ENCODE measurements at places on chromosomes 7 and 10.

GRCh38 chr7:108875139-108875538 is 305.5 kb downstream of the DNAJB9 start:
- no peak for DNase-seq

DNA sequence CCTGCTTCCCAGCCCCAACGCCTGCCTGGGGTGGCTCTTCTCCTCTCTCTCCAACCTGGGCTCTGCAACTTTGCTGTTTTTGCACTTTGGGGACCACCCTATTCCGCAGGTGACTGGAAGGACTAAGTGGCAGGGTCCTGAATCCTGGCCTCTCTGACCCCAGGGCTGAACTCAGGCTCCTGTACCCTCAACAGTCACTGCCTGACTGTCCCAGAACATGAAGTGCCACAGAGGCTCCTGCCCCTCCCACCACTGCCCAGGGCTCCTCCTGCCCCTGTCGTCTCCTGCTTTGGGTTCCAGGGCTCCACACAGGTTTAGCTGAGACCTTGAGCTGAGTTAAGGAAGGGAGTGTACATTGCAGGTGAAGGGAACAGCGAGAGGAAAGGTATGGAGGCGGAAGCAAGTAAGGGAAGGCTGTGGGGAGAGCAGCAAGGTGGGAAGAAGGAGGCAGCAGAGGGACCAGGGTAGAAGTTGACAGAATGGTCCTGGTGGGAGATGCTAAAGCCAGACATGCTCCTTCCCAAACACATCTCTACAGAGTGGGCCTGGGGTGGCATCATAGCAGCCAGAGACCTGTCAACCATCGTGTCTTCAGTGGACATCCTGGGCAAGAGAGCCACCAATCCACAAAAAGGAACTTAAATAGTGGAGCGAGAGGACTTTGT is 5.7 kb upstream of the GRID1 start:
- no peak for DNase-seq

DNA sequence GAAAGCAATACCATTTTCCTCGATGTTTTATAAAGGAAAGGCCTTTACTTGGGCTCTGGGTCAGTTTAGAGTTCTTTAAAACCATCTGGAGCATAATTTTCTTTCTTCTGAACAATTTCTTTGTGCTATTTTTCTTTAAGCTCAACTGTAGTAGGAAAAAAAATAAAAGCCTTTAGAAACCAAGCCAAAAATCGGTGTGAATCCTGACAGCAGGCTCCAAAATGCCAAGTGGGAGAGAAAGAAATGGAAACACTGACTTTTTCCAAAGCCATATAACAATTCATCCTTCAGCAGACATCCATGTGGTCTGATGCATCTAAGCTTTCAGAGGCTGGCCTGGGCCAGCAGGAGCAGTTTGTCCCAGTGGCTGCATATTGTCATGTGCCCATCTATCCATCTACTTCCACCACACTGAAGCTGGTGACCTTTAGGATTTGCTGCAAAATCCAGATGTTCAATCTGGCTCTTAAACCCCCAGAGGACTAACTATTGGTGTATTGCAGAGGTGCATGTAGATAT is 23.0 kb upstream of the ITPRID1 start:
- no peak for DNase-seq

DNA sequence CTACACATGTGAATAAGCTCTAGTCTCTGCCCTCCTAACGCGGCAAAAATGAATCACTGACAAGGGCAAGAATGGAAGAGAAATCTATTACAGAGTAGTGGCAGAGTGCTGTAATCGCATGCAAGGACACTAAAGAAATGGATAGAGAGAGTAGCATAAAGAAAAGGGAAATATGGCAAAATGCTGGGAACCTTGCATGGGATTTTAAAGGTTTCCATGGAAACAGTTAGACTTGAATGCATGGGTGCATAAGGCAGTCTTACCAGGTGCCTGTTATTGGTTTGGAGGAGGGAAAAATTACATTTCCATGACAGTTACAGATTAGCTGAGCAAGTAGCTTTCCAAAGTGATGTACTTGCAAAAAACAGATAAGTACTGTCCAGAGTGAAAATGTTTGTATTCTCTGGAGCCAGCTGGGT is 233.4 kb downstream of the PTN start:
- no peak for DNase-seq

DNA sequence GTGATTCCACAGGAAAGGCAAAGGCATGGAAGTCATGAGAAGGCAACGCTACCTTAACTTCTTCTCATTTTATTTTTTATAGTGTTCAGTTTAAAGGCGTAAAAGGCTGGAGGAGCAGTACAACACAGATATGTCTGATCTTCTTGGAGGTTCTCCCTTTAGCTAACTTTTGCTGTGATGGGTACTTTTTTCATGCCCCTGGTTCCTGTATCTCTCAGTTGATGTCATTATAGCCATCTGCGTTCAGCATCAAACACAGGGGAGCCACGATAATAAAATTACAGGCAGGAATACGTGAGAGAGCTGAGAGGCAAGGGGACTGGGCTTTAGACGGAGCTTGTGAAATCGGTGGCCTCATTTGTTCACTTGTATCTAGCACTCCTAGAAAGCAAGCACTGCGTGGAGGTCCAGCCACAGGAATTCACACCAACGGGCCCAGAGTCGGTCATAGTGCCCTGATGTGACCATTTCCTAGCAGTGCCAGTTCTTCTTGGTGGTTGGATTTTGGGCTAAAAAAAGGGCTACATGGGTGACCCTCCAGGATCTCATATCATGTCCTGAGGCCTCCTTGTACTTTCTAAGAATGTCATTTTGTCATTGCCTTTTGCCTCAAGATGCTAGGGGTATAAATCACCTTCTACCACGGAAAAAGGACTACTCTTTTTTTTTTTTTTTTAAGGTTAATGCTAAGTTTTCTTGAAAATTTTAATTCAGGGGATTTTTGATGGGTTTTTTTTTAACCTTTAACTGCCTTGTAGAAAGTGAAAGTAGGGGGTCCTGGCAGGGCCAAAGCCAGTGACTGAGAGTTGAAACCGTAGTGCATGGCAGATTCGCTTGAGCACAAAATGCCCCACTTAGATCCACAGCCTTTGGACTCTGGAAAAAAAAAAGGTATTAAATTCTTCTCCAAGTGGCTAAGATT is 191.5 kb downstream of the CELF2 start:
- DNase-seq: no peak

GRCh38 chr7:47407821-47408674 is 173.9 kb downstream of the TNS3 start:
- no peak for DNase-seq

DNA sequence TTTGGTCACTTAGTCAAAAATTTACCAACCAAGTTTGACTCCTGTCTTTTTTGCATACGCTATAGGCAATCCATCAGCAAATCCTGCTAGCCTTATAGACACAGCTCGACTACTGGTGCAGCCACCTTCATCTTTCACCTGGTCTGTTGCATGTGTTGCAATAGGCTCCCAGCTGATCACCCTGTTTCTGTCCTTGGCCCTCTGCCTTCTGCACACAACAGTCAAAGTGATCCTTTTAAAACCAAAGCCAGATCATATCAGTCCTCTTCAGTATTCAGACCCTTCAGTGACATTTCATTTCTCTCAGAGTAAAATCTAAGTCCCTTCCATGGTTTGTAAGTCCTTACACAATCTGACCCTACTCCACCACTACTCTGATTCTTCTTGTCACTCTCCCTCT is 10.9 kb upstream of the CDK6 start:
- no peak for DNase-seq

- no peak for DNase-seq
Measured at GRCh38 chr7:137658190-137658900, 188.4 kb downstream of the DGKI start.

DNA sequence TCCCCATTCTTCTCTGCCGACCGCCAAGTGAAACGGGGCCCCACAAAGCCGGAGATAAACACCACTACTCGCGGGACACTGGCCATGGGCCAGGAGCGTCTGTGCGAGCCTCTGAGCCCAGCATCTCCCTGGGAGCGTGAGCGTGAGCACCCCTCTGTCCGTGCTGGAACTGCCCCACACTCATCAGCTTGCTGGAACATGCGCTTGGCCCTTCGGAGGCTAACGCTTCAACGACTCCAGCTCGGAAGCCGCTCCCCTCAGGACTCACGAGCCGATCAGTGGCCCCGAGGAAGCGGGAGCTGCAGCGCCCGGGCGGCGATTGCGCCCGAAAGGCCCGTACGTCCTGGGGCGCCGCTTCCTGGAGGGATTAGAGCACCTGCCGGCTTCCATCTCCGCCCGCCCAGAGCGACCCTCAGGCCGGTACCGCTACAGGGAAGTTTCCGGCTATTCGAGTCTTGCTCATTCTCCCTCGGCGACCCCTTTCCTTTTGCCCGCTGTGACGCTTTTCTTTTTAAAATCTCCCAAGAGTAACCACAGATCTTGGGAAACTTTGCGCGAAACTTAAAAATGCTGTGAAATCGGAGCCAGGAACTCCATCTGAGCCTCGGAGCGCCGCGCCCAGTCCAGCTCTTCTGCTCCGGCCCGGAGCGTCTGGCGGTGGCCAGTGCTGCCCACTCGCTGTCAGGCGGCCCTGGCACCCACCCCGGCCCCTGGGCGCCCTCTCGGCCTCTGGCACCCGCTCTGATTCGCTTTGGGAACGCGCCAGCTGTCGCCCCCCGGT is 1.0 kb downstream of the TLL2 start:
- no peak for DNase-seq

GRCh38 chr7:41007351-41007751 is 695.5 kb downstream of the INHBA start:
- no peak for DNase-seq

GRCh38 chr10:129740532-129741279 is 223.4 kb downstream of the EBF3 start:
- no peak for DNase-seq
